ENCODE measurements at places on chromosomes 3 and 15.

DNA sequence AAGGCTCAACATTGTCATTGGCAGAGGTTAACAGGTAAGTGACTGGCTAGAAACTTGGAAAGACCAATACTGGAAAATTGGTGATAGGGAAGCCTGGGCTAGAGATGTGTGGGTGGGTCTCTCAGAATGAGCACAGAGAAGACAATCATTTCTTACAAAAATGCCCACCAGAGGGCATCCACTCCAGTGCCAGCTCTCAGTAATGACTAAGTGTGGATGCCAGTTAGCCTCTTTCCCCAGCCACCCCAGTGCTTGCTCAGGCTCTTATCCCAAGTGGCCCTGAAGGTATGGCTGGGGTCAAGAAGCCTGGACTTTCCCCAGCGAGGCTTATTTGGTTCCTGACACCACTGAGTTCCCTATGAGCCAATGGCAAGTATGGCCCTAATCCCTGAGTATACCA is 115.9 kb upstream of the ST8SIA2 start:
- no peak for DNase-seq

GRCh38 chr15:67068710-67069400 is 3.5 kb downstream of the SMAD3 start:
- DNase-seq: no peak

DNA sequence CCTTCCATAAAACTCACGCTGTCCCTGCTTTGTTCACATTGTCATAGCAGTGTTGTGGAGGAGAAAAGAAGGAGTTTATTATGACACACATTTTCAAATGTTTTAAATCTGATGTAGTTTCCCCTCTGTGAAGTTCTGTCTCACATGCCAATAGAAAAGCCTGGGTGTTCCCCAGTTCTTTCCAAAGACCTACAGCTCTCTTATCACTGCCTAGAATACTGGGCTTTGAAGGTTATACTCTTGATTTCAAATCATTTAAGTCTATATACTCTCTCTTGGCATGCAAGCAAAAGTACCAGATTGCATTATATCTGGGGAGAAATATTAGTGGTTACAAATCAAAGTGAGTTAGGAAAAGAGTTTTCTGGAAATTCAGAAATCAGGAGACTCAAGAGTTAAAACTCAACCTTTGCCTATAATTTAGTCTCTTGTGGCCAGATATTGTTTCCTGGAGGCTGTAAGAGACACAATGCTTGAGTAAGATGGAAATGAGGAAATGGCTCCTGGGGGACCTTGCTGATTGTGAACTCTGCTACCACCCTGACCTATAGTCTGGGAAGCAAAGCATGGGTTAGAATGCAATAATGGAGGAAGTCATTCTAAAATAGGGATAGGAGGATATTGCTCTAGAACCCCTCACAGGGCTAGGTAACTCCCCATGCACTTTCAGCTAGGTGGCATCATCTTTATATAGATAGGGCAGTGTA is 182.8 kb downstream of the KCNAB1 start:
- DNase-seq: no peak

GRCh38 chr3:179885950-179886349 is 150.8 kb downstream of the PEX5L start:
- no peak for DNase-seq

DNA sequence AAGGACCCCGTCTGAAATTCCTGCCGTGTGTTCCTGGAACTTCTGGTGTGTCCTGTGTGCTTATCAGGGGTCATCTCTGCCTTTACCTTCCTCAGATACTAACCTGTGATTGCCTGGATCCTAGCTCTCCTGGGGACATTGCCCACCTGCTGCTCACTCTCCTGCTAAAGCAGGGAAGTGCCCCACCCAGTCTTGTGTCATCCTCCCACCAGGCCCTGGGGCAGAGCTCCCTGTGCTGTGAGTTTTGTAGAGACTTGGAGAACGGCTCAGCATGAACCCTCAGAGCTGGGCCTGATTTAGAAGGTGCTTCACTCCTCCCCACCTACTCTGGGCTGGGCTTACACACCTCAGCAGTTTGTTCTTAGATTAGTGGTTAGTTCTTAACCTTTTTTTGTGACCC is 3.8 kb upstream of the TMEM44 start:
- no peak for DNase-seq

DNA sequence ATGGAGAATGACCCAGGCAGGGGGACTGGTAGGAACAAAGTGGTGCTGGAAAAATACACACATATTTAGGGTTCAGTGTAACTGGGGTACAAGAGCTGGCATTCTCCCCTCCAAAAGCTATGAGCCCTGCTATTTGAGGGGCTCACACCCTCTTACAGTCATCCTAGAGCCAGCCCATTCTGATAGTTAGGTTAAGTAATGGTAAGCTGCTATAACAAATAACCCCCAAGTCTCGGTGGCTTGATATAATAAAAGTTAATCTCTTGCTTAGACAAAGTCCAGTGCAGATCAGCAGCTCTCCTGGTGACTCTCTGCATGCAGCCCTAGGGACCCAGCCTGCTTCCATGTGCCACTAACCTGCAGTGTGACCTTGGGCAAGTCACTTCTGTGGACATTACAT is 234.9 kb upstream of the HES1 start:
- DNase-seq: no peak

- no peak for DNase-seq
These were observed 25.9 kb upstream of the CDV3 start for GRCh38 chr3:133547432-133548041.

DNA sequence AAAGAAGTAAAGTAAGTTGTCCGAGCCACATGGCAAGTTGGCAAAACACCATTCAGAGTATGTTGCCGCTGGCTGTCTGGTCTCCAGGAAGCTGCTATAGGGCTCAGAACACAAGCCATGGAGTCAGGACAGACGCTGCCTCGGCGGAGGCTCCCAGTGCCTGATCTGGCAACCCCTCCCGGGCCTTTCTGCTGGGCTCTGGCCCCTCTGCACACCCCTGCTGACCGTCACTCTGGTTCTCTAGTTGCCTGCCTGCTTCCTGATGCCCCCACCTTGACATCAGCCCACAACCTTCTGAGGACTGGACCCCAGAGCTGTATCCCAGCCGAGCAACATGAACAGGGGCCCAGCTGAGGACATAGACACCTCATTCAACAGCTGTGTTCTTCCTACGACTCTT is 39.1 kb downstream of the MGLL start:
- no peak for DNase-seq

DNA sequence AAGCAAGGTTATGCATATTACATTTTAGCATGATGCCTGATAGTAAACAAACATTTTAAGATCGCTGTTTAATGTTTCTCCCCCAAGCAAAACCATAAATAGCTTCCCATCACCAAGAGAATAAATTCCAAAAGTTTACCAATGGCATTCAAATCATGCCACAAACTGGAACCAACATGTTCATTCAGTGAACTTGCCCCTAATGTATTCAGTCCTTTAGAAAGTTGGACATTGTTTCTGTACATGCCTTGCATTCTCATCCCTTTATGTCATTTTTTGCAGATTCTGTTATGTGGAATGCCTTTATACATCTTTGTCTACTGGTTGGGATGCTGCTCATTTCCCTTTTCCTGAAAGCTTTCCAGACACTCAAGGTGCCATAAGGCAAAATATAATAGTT is 105.5 kb downstream of the PYDC2 start:
- DNase-seq: no peak

DNA sequence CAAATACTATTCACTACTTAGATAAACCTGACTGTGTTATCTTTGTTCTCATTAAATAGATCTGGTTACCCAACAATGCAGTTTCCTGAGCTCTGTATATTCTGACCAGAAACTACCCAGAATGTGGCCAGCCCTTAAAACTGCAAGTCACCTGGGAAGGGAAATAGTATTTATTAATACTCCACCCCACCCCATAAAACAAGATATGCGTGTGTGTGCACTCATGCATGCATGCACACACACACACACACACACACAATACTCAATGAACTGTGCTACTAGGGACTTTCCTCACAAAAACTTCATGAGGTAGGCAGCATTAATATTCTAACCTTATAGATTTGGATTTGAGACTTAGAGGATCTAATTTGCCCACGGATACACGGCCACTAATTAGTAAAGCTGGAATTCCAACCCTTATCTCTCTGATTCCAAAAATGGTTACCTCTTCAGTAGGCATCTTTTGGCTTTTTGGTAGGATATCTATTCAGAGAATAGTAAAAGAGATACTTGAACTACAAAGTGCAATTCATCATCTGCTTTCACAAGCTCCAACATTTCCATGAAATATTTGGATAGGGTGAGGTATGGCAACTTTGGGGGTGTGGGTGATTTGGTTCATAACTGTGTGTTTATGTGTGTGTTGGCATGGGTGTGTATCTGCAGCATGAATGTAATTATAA is 197.0 kb upstream of the CFAP20DC start:
- no peak for DNase-seq

DNA sequence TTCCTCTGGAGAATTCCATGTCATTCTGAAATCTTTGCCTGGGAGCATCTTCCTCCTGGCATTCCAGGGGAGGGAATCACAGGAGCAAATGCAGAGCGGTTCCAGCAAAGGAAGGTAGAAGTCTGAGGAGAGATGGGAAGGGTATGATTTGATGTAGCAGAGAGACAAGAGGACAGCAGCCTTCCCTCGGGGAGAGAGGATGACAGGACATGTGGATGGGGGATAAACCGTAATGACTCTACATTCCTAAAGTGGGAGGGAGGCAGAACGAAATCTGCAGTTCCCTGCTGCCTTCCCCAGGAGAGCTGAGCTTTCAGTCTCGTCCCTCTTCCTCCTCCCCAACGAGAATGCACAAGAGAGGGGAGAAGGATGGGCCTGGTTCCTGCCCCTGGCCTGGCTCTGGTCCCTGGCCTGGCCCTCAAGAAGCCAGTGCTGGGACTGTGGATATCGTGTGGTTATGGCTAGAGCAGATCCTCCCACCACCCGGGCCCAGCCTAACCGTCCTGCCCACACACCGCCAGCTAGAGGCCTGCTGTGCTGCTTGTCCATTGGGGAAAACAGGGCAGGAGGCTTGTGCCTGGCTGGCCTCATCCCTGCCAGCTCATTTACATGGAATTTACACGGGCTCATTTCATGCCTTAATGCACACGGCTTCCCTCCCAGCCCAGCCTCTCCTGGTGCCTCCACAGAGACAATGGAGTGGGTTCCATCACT is 26.6 kb downstream of the SEMA7A start:
- DNase-seq: no peak

DNA sequence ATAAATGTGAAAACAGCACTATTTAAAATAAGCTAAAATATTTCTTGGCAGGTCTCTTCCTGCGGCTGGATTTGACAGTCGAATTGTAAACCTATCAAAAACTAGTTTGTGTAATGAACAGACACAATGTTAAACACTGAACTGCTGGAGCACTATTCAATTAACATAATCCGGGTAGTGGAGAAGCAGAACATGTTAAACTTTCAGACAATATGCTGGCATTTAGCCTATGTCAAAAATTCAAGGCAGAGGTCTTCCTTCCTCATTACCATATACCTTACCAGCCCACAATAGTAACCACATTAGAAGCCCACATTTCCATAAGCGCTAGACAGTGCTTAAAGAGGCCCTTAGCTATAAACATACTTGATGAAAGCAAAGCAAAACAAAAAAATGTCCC is 1042.9 kb downstream of the ROBO1 start:
- no peak for DNase-seq

- DNase-seq: no peak
These were observed 286.4 kb downstream of the UBE2E2 start for GRCh38 chr3:23489300-23490158.

- DNase-seq: no peak
These were observed 12.4 kb upstream of the USP3 start for GRCh38 chr15:63491979-63492378.

DNA sequence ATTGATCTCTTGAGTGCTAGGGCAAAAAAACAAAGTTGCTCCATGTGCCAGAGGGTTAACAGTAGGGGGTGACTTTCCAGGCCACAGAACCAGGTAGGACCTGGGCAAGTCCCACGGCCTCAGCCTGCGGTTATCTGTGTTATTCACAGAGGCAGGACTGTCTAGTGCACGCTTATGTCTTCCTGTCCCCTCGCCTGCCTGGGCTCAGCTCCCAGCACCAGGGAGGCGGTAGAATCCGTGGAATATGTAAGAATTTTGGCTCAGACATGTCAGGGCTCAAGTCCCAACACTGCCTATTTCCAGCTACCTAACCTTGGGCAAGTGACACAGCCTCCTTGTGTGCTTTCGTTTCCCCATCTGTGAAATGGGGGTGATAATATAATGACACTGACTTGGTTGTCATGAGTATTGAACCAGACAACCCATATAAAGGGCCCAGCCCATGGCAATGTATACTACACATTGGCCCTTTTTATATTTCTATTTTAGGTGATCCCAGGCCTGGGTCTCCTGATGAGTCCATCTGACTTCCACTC is 44.3 kb upstream of the FLNB start:
- no peak for DNase-seq

DNA sequence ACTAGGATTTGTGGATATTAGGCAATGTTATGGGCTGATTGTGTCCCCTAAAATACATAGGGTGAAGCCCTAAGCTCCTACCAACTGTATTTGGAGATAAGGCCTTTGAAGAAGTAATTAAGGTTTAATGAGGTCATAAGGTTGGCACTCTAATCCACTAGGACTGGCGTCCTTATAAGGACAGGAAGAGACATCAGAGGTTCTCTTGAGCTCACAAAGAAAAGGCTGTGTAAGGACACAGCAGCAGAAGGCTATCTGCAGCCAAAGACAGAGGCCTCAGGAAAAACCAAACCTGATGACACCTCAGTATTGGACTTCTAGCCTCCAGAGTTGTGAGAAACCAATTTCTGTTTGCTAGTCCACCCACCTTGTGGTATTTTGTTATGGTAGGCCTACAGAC is 416.7 kb downstream of the ZBTB20 start:
- no peak for DNase-seq

DNA sequence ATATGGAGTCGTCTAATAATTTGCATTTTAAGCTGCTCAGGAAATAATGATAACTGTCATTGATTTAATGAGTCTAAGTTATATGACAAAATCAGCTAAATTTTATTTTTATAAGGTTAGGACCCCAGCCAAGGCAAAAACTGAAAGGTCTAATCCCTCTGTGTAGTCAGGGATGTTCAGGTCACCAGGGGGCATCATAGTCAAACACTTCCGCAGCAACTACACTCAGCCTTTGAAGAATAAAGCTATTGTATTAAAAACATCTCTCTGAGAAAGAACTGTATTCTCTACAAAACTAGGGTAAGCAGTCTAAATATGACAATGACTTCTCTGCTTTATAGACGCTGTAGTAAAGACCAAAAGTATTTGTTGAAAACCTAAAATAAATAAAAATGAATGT is 15.0 kb downstream of the INTS14 start:
- no peak for DNase-seq

DNA sequence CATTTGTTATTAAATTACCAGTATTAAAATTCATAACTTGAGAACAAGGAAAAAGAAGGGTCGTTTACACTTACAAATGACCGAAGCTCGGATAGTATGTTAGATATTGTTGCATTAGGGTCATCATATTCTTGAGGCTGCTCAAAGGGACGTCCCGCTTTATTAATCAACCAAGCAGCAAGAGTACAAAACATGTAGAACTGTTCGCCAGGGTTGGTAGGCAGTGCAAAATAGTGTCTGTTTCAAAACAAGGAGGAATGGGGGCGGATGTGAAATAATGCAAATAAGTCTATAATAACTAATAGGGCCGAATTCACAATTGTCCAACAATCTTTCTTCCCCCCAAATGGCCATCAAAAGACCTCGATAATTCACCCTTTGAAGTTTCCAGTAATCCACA is 2.9 kb downstream of the IFT57 start:
- DNase-seq: no peak

All from stimulated activated CD8-positive, alpha-beta memory T cell treated with anti-CD3 and anti-CD28 coated beads, Interleukin-2, amount 100 ng/mL, for 1 hour (primary cell).